ENCODE measurements at places on chromosomes 5 and 9.

DNA sequence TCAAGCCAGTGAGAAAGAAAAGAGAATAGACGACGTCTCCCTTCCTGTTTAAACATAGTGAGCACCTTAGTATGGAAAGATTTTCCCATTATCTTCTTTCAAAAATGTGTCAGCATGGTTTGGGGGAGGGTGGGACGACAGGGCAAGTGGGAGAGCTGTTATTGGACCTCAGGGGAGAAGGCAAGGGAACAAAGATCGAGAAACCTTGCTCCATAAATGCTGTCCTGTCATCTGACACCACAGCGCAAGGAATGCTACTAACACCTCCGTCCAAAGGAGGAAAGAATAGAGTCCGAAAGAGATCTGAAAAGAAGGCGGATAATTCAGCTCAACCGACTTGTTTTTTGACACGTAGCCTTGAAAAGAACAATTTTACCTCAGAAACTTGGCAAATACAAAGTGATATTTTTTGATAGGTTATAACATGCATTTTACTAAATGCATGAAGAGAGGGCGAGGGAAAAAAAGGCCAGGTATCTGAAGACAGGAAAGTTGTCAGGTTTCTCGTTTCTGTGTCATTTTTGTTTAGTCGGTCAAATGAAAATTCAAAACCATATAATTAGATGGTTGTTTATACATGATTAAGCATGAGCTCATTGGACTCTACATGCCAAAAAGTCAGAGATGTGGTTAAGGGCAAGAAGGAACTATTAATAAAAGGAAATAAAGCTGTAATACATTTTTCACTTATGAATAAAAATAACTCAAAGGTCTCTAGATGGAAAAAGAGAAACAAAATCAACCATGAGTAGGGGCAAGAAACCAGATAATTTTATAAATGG lies 155.7 kb downstream of the GLIS3 start:
- DNase-seq, result no peak

DNA sequence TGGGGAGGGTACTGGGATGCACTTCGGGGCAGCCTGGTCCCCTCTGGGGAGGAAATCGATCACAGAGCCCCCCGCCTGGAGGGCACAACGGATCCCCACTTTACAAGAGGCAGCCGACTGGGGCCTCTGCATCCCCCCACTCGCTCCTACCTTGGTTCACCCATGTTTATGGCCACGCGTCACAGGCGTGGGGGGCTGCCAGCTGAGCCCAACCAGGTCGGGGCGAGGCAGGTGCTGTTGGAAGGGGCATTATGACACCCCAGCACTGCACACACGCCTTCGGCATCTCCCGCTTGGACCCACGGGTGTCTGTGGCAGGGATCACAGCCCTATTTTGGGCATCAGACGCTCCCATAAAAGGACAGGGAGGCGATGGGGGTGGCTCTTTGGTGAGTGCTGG lies 14.6 kb downstream of the SOHLH1 start:
- DNase-seq, result no peak

- DNase-seq, result no peak
These were observed 415.8 kb upstream of the PIK3R1 start for GRCh38 chr5:67799732-67800234.

GRCh38 chr9:98356953-98357690 lies 101.7 kb upstream of the TBC1D2 start:
- no peak for DNase-seq

GRCh38 chr5:103119070-103119764 lies 721 bp downstream of the GIN1 start:
- no peak for DNase-seq

- DNase-seq, result no peak
These were observed 83.7 kb downstream of the C5orf15 start for GRCh38 chr5:133884569-133885311.

DNA sequence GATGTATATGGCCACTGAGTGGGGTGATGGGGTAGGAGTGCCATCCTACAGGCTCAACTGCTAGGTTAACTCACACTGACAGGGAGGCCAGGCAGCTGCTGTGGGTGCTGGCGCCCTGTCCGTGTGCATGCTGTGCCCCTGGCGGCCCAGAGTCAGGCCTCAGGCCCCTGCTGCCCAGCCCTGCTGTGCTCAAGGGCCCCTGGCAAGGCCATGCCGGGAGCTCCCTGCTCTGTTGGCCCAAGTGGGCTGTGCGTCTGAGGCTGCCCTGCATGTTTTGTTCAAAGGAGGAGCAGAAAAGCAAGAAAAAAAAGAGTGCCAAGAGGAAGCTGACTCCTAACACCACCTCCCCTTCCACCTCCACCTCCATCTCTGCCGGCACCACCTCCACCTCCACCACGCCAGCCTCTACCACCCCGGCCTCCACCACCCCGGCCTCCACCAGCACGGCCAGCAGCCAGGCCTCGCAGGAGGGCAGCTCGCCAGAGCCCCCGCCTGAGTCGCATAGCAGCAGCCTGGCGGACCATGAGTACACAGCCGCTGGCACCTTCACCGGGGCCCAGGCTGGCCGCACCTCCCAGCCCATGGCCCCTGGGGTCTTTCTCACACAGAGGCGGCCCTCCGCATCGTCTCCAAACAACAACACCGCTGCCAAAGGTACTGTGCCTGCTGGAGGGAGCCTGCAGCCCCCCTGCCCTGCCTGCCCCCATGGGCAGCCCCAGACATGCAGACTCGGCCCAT lies 100.1 kb downstream of the PHF2 start:
- no peak for DNase-seq

DNA sequence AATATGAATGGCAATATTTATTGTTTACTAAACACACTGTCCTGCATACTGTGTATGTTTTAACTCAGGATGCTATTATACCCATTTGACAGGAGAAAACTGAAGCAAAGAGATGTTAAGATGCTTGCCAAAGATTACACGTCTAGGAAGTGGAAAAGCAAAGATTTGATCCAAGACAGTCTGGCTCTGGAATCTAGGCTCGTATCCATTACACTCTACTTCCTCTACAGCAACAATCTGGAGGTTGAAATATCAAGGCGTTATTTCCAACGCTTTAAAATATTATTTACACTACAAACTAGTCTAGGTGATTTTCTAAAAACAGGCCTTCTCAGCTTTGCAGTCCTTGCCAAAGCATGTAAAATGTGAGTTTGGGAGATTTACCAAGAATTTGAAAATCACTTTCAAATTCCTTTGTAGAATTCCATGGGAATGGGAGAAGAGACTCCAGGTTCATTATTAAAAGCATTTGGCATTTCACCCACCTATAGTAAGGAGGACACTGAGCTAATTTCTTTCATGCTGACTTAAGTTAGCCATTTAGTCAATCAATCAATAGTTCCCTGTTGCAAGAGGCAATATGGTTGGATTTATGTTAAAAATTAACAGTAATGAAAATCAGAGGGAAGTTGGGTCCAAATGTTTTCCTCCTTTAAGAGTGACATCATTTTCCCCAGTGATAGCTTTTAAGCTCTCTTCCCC lies 356.3 kb upstream of the SMARCA2 start:
- no peak for DNase-seq

DNA sequence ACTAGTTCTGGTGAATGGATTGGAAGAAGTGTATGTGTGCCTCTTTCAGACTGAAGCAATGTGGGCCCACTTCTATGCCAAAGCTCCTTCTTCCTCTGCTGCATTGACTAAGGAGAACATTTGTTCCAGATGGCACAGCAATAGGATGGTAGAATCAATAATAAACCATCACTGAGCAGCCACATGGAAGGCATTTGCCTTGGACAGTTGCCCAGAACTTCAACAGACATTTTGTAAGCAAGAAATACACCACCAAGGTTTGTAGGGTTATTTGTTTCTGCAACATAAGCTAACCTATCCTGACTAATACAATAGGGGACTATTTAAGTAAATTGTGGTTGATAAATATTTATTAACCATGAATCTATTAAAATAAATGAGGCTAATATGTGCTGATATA lies 37.7 kb upstream of the CSNK1G3 start:
- peak; percentile 84 for DNase-seq

- DNase-seq, result no peak
These were observed 4.0 kb upstream of the ATP6V1G1 start for GRCh38 chr9:114583371-114584155.

- DNase-seq, result no peak
These were observed 14.0 kb downstream of the AQP7 start for GRCh38 chr9:33388110-33388994.

DNA sequence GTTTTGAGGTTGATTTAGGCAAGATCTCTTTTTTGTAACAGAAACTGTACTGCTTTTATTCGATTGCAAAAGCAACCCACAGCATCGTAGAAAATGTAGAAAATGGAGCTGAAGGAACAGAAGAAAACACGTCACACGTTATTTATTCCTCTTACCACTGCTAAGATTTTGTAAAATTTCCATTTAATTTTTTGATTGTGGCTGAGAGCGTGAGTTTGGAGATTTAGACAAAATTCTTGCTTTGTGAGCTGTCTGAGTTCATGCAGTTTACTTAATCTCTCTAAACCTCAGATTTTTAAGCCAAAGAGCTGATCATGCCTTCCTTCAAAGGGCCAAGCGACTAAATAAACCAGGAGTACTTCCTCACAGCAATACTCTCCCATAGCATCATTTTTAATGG lies 24.8 kb downstream of the DPYSL3 start:
- DNase-seq, result no peak

- DNase-seq, result no peak
These were observed 59.5 kb upstream of the ITGA1 start for GRCh38 chr5:52728224-52728623.

DNA sequence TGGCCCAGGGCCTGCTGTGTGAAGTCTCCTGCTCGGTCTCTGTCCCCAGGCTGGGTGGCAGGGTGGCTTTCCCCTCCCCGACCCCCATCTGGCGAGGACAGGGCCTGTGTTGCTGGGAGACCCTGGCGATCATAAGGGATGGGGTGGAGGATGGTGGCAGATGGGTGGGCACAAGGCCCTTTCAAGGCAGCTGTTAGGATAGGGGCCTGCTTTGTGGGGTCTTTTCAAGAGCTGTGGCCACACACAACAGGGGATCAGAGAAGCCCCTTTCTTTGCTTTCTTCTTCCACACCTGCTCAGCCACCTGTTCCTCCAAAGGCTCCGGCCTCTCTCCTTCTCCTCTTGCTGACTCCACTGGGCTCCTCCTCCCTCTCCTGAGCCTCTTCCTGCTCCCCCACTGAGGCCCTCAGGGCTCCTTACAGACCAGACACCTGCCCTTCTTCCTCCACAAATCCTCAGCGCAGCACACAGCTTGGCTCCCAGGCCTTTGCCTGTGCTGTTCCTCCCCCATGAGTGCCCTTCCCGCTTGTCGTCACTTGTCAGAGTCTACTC lies 15.0 kb upstream of the NEURL1B start:
- DNase-seq, result no peak

GRCh38 chr5:6838736-6839135 lies 125.5 kb downstream of the TENT4A start:
- no peak for DNase-seq

GRCh38 chr5:10323588-10324488 lies 16.1 kb upstream of the CMBL start:
- DNase-seq, result no peak

- no peak for DNase-seq
These were observed 138.4 kb downstream of the GADD45G start for GRCh38 chr9:89743216-89743572.

- DNase-seq, result no peak
These were observed 69.2 kb upstream of the S1PR3 start for GRCh38 chr9:88922091-88922490.

DNA sequence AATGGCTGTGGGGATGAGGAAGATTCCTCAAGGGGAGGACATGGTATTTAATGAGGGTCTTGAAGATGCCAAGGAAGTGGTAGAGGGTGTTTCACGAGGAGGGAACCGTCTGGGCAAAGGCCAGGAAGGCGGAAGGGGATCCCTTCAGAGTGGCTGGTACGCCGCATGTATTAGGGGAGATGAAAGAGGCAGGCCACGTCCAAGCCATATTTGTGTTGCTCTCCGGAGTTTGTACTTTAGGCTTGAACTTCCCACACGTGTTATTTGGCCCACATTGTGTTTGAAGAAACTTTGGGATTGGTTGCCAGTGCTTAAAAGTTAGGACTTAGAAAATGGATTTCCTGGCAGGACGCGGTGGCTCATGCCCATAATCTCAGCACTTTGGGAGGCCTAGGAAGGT lies 1.2 kb downstream of the FXN start:
- DNase-seq, result no peak

GRCh38 chr5:159185773-159186172 lies 23.6 kb downstream of the RNF145 start:
- DNase-seq, result no peak

GRCh38 chr9:114071197-114071795 lies 6.8 kb downstream of the AMBP start:
- no peak for DNase-seq

DNA sequence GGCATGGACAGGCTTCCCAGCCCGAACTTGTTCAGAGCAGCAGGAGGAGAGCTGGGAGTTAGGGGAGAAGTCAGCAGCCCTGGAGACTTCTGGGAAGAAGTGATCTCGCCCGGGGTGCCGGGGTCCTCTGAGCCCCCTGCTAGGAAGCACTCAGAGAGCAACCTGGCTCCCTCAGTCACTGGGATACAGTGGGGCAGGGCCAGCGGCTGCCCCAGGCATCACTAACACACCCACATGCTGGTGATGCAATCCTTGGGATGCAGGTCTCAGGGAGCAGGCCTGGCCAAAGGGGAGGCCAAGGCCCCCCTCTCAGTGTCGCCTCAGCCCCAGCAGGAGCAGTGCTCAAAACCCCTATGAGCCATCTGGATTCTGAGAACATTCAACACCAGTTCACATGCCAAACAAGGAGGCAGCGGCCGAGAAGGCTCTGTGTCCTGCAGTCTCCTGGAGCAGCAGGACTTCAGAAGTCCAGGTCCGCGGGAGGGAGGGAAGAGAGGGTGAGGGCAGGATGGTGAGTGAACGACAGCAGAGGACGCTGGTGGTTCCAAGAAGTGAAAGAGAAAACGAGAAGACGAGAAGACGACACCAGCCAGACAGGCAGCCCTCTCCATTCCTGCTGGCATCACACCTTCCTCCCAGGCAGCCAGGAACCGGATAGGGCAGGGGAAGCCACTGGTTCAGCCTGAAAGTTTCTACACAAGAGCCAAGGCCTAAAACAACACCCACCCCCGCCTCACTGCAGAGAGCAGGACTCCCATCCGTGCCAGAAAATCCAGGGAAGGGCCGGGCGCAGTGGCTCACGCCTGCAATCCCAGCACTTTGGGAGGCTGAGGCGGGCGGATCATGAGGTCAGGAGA lies 2.3 kb downstream of the PNPLA7 start:
- DNase-seq, result no peak

DNA sequence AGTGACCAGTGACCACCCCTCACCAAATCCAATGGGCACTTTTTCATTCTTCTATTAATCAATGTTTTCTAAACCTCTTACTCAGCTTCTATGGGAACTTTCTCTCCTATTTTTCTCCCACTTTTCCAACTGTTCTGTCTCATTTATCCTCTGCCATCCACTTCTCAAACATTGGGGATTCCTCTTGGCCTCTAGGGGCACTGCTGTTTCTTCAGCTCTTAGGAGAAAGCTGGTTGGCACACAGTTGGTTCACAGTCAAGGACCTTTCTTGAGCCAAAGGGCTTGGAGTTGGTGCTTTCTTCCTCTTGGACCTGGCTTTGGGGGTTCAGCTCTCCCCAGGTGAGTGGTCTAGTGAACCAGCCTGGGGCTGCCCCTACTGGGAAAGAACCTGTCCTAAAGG lies 112.2 kb upstream of the LHFPL2 start:
- DNase-seq, result no peak

- DNase-seq, result no peak
These were observed 210.8 kb downstream of the NFIB start for GRCh38 chr9:14103115-14103514.

All from DMS 273 treated with DMSO at 0.1 percent for 48 hours (cell line).